ENCODE measurements at places on chromosomes 11 and 22.
A peak's percentile ranks its signal among the peaks of the same experiment; 100 is the strongest.

DNA sequence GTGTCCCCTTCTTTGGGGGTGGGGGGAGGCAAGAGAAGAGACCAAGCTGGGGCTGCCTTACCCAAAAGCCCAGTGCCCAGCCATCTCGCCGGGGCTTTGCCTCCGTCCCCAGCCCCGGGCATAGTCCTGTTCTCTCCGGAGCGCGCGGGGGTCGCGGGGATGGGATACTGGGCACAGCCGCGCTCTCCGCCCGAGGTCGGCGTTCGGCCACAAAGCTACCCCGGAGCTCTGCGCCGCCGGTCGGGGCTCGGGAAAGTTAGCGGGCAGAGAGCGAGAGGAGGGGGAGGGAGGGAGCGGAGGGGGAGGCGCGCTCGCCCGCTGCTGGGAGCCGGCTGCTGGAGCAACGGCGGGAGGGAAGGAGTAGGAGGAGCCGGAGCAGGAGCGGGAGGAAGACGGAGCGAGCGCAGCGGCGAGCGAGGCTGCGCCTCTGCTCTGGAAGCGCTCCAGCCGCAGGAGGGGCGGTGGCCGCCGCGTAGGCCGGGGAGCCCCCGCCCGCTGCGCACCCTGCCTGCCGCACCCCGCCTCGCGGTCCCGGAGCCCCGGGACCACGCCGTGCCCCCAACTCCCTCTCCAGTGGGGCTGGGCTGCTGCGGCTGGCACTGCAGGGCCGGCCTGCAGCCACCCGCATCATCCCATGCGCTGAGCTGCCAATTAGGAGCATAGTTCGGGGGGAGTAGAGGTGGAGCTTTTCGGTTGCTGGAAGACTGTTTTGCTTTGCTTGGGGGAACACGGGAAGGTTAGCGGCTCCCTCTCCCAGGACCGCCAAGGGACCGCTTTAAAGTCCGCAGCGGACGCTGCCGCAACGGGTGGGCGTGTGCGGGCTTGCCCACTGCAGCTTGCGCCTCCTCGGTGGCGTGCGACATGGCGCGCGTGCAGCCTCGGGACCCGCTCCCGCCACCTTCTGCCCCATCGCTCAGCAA is at the start of gene SCN4B:
Gene SCN4B (minus strand): TSS at position 272 of the 920 bp plus-strand sequence. CDS start 150 bp downstream, at position 122.
- peak; percentile 8 for DNase-seq

DNA sequence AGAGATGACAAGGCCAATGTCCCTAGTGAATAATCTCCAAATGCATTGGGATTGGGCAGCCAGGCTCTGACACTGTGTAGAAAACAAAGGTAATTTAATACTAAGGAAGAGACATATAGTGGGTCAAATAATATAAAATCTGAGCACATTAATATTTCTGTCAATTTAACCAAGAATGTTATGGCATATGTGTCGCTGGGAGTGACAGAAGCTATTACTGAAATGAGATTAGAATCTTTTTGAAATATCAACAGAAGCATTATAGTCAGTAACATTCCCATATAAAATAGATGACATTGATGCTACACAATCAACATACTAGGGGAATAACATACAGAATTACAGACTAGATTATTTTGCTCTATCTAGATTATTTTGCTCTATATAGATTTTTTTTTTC is 114.0 kb downstream of the BLID start:
- no peak for DNase-seq

- DNase-seq: no peak
Measured at GRCh38 chr22:32791056-32791455, 10.4 kb upstream of the TIMP3 start.

DNA sequence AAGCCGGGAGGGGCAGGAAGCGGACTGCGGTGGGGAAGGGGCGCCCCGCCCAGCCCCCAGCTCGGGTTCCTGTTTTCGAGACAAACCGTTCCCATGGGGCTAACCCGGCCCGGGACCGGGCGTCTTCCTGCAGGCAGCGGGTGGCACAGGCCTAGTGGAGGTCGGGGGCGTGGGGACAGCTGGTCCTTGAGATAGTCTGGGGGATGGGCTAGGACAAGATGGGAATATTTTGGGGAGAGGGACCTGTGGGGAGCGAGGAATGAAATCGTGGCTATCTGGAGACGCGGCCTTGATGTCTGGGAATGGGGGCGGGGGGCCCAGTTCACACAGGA is 1.2 kb upstream of the RASGRP2 start:
- DNase-seq: peak; percentile 67

GRCh38 chr22:39206491-39206890 is 38.3 kb downstream of the PDGFB start:
- no peak for DNase-seq

GRCh38 chr11:129414144-129414872 is 38.7 kb downstream of the BARX2 start:
- no peak for DNase-seq

DNA sequence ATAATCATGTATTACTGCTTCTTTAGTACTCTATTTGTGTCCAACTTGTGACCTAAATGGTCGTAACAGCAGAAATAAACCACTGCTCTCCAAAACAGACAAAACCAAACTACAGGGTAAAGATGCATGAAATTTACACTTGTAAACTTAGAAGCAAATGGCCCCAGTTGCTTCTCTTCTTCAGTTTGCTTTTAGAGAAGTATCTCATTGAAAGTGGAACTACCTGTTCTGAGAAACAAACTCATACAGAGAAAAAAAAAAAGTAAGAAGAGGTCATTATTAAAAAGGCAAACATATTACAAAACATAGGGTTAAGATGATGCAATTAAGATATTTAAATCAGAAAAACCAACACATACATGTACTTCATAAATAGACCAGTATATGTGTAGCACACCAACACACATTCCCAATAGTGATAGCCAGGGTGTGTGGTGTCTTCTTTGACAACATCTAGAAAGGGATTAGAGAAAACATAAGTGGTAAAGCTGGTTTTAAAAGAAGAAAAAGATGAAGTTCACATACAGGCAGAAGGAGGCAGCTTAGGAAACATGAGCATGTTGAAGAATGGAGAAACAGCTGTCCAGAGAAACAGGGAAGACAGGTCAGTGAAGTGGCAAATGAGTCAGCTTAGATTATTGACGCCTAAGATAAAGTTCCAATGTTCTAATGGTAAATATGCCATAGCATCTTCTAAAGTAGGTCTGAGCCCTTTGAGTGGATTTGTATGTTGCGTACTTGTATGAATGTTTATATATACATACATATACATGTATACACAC is 844.7 kb upstream of the CCDC90B start:
- DNase-seq: no peak

- no peak for DNase-seq
Measured at GRCh38 chr11:14041040-14041439, 78.5 kb downstream of the SPON1 start.

- DNase-seq: no peak
Measured at GRCh38 chr11:124869856-124870387, 4.7 kb downstream of the ROBO3 start.

- no peak for DNase-seq
Measured at GRCh38 chr11:75276686-75277085, 36.1 kb downstream of the TPBGL start.

GRCh38 chr11:107824668-107825369 is 33.8 kb downstream of the SLC35F2 start:
- no peak for DNase-seq

DNA sequence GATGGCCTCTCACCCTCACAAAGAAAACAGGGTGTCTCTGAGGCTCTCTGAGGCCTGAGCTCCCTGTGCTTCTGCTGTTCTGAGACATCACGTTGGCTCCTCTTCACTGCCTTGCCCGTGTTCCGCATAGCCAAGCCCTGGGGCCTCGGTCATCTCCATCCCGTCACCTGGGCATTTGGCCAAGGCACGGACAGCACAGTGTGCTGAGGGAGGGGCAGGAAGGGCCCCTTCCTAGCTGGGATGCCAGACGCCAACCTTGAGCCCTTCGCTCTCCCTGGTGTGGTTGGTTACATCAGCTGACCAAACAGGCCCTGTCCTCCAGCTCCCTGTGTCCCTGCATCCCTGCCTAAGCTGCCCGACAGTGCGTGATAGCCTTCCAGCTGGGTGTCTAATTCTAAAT is 25.9 kb downstream of the MOV10L1 start:
- no peak for DNase-seq

- no peak for DNase-seq
Measured at GRCh38 chr11:46611526-46612304, 5.3 kb downstream of the HARBI1 start.

GRCh38 chr11:111406589-111406988 is 27.5 kb upstream of the POU2AF1 start:
- no peak for DNase-seq

GRCh38 chr11:19163617-19164016 is 38.2 kb downstream of the CSRP3 start:
- no peak for DNase-seq

- no peak for DNase-seq
Measured at GRCh38 chr11:134432776-134433175, 20.7 kb upstream of the B3GAT1 start.

DNA sequence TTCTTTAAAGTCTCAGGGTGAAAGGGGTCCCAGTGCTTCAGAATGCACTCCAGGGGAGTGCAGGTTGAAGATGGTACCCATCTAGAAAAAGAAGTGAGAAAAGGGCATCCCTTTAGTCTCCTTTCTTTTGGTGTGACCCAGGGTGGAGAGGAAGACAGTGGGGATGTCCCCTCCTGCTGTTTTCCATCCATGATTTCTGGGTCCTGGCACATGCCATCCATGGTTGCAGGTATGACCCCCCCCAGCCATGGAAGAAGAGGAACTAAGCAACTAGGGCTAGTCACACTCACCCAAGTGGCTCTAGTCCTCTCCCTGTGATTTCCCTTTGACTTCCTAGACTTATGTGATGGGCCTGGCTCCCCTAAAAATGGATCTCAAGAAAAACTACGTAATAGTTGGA is 15.9 kb upstream of the EI24 start:
- DNase-seq: no peak

DNA sequence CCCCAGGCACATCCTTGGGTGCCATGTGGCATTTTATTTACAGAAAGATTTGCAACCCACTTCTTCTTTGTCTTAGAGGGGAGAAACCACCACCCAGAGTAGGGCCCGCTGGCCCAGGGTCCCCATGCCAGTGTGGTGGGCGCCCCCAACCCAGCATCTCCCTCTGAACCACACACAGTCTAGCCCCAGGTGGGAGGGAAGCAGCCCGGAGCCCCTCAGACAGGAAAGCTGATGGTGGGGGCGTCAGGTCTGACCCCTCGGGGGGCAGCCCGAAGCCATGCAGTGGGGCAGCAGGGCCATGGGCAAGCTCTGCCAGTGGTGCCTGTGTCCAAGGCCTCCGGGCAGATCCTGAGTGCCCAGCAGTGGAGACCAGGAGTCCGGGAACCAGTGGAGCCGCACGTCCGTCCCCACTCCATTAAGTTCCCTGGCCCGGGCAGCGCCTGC is 11.7 kb downstream of the TRPM5 start:
- no peak for DNase-seq

- peak; percentile 55 for DNase-seq
Measured at GRCh38 chr11:70755410-70756158, 357.3 kb downstream of the CTTN start.

DNA sequence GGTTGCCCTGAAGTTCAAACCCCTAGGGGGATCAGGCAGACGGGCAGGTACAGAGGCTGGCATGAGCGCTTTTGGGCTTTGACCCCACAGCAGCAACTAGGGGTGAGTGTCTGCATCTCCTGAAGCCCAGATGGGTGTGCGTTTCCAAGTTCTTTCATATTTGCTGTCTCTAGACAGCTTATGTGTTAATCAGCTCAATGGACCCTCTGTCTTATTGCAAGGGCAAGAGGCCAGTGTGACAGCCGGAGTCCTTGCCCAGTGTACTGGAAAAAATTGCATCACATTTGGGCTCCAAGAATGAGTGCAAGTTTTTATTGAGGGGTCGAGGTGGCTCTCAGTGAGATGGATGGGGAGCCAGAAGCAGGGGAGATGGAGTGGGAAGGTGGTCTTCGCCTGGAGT is 1863.7 kb upstream of the RAG2 start:
- DNase-seq: no peak

DNA sequence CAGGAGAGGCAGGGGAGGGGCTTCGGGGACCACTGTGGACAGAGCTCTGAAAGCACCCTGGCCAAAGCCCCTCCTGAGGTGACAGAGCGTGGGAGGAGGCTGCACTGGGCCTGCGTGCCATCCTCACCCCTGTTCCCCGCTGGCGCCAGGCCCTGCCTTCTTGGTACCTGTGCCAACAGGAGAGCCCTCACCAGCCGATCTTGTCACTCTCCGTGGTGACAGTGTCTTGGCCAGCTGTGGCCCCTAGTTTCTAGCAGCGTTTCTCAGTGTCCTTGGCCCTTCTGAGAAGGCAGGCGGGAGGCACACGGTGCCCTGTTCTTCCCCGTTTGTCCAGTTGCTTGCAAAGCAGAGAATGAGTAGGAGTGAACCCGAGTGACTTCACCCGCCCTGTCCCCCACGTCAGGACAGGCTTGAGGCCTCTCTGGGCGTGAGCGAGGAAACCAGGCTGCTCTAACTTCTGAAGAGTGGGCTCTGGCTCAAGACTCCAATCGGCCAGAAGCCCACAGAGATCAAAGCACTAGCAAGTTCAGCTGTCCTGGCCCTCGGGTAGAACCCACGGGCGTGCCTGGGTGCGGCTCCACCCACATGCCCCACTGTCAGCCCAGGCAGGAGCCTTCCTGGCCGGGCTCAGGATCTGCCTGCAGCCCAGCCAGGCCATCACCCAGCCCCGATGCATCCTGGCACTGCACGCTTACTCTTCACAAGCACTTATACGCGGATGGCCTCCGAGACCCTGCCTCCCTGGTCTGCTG is 60.2 kb upstream of the EMID1 start:
- no peak for DNase-seq

DNA sequence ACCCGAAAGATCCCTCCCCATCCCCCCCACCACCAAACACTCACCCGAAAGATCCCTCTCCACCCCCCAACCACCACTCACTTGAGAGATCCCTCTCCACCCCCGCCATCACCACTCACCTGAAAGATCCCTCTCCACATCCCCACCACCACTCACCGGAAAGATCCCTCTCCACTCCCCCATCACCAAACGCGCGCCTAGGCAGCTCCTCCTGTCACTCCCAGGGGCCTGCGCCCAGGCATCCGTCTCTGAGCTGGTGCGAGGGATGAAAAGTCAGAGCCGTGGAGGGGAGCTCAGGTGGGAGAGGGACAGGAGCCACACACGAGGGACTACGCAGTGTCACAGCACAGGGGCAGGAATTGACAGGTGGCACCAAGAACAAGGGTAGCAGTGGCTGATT is 11.5 kb downstream of the KIAA0930 start:
- no peak for DNase-seq

DNA sequence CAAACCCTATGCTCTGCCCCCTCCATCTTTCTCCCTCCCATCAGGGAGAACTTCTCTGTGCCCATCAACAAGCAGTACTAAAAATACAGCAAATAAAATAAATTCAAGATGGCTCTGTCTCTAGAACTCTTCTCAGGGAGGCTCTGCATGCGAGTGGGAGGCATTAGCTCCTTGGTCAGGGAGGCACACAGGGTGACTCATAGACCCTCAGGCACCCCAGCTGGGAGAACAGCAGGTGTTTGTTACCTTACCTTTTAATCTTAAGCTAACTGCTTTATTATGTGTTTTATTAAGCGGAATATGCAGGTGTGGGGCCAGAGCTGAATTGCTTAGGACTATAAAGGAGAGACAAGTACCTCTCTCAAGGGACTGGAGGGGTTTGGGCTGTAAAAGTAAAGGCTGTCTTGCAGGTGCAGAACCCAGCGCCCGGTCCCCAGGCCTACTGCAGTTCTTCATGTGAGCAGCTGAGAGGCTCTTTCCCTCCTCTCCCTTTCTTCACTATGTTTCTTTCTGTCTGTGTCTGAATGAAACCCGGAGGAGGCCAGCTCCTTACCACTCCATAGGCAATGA is 20.8 kb downstream of the CSNK2A3 start:
- no peak for DNase-seq

GRCh38 chr11:17760102-17761029 is 25.8 kb downstream of the KCNC1 start:
- no peak for DNase-seq

All from activated naive CD4-positive, alpha-beta T cell treated with Interleukin-2 at 50 U/mL for 16 hours (primary cell).